ENCODE measurements at places on chromosomes 1 and 21.

DNA sequence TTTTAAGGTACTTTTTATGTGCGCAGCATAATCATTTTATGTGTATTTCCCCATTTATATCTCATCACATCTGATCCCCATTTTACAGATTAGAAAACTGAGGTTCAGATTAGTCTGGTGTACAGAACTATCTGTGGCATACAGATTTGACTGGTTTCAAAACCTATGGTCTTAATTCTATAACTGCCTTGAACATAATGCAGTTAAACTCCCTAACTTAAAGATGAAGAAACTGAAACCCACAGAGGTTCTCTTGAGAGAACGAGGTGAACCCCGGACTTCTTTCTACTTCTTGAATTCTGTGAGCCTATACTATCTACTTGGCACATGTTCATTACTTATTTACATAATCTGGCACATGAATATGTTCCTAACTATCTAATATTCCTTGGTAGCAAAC, 479.1 kb downstream of the AGBL4 start:
- DNase-seq: no peak

DNA sequence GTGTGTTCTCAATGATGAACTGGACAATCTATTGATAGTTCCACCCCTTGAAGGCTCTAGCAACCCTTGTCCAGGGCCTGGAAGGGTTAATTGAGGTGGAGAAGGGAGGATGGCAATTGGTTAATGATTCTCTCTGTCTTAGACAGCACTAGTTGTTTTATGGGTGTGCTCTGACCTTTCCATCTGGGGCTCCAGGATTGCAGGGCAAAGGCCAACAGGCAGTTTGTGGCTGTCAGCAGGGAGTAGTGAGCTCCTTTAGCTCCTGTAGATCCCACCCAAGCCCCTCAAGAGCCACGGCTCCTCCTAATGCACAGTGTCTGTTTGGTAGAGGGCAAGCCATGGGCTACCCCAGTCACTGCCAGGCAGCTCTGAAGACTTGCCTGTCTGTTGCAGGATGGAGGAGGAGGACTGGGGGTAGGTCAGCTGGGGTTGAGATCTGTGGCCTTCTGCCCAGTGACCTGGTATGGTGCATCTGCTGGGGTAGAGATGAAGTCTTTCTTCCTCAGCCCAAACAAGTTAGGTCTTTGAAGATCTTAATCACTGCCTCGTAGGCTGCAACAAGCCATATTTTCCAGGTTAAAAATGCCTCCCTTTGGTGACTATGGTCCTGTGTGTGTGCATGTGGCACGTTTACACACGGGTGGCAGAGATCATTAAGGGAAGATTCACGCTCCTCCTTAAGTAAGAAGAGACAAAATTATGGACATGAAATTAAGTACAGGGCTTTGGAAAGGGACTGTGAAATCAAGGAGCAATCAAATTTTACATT, 7.7 kb downstream of the MROH7 start:
- DNase-seq: no peak

- DNase-seq: no peak
Observed at GRCh38 chr1:94672934-94673333, 131.4 kb upstream of the F3 start.

GRCh38 chr1:215845234-215845891, 278.3 kb downstream of the KCTD3 start:
- DNase-seq: no peak

DNA sequence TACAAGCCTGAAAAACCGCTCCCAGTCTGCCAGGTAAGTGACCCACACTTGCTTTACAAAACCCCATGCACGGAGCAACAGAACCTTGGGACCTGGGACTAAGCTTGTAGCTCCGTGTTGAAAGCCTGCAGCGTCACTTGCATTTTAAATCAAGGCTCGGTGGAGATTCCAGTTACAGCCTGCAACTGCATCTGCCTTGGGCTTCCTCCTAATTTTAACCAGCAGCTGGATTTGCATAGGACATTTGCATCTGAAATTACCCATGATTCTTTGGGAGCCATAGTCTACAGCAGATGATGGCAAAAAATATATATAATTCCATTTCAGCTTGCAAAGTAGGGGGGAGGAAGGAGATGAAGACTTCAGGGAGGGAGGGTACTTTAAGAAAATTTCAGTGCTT, 62.4 kb upstream of the IGSF21 start:
- peak; percentile 11 for DNase-seq

- no peak for DNase-seq
Observed at GRCh38 chr1:99119188-99119587, 114.5 kb upstream of the PLPPR5 start.

- DNase-seq: no peak
Observed at GRCh38 chr1:40535732-40536131, 4.3 kb downstream of the ZNF684 start.

DNA sequence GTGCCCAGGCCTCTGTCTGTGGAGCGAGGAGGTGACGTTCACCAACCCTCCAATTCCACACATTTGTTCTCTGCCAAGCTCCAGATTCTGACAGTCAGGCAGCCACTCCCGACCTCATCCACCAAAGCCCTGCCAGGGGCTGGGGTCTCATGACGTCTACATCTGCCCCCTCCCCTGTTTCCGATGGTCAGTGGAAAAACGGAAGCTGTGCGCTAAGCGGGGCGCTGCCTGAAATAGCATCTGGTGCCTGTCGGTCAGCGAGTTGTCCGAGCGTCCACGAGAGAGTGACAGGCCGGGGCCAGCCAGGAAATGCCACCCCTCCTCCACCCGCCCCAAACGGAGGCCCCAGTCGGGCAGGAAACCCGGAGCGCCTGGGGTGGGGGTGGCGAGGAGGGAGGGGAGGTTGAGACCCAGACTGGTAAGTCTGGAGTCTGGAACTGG, 3.2 kb upstream of the TAL1 start:
- no peak for DNase-seq

DNA sequence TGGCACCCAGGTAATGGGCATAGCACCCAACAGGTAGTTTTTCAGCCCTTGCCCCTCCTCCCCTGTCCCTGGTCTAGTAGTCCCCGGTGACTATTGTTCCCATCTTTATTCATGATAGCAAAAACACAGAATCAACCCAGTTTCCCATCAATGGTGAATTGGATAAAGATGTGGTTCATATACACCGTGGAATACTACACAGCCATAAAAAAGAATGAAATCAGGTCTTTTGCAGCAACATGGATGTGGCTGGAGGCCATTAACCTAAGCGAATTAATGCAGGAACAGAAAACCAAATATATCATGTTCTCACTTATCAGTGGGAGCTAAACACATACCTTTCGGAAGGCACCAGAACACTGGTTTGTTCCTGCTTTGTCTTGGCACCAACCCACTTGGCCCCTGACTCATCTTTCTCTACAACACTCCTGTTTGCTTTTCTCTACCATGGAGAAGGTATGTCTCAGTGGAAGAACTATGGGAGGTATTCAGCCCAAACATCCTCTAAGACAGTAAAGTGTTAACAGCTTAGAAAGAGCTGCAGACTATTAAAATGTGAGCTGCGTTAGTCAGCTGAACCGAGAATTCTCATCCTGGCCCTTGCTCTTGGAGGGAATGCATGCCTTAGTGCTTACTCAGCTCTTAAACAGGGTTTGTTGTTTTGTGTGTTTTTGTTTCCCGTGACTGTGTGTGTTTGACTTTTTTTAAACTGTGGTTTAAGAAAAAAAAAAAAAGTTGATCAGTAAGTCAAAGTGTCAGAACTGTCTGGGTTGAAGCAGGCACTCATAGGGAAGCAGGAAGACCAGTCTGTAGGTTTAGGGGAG, 203.0 kb downstream of the TOMM20 start:
- no peak for DNase-seq

DNA sequence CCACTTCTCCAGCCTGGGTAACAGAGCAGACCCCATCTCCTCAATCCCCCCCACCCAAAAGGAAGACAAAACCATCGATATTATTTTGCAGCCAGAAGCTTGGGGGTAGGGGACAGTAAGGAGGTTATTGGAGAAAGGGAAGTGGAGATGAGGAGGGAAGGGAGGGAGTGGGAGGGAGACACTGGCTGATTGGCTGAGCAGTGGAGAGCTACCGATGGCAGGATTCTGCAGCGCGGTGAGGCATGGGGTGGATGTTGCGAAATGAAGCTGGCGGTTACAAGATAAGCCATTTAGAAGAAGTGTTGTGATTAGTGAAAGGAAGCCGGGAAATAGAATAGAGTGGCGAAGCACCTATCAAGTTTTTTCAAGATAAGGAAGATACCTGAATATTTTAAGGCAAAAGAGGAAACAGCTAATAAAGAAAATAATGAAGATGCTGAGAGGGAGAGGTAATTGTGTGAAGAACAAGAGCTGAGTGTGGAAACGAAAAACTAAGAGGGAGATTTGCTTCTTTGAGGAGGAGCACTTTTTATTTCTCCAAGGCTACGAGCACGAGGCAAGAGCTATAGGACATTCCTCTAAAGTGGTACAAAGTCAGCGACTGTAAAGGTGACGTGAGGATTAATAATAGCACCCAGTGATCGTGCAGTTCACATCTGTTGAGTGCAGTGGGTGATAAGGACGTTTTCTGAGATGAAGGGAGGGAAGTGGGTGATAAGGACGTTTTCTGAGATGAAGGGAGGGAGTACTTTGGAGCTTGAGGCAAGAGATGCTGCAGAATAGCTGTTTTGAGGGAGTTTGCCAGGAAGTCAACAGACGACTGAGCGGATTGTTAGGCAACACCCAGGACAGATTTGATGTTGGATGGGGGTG, 103.2 kb upstream of the KIF26B start:
- DNase-seq: no peak

DNA sequence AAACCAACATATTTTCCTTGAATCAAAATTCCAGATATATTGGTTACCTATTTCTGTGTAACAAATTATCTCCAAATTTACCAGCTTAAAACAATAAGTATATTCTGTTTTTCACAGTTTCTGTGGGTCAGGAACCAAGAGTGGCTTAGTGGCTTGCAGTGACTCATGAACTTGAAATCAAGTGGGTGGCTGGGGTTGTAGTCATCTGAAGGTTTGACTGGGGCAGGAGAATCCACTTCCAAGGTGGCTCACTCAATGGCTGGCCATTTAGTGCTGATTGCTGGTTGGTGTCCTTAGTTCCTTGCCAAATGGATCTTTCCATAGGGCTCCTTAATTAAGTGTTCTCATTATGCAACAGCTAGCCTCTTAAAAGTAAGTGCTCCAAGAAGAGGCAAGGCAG, 43.8 kb downstream of the ALG14 start:
- DNase-seq: no peak

DNA sequence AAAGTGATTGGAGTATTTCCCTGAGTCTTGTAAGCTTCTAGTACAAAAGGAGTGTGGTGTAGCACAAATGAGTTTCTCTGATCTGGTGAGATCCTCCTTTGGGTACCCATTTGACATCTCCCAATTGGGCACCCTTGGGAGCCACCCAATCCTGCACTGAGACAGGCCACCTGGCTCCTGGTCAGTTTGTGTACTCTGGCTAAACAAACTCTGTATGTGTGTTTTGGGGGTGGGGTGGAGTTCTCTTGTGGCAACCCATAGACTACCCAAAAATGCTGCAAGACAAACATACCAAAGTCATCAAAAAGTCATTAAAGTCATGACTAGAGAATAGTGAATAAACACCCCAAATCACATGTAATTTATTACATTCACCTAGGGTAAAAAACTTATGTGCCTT, 8.4 kb upstream of the HIVEP3 start:
- no peak for DNase-seq

GRCh38 chr21:38570596-38570995, 72.3 kb upstream of the ERG start:
- no peak for DNase-seq

DNA sequence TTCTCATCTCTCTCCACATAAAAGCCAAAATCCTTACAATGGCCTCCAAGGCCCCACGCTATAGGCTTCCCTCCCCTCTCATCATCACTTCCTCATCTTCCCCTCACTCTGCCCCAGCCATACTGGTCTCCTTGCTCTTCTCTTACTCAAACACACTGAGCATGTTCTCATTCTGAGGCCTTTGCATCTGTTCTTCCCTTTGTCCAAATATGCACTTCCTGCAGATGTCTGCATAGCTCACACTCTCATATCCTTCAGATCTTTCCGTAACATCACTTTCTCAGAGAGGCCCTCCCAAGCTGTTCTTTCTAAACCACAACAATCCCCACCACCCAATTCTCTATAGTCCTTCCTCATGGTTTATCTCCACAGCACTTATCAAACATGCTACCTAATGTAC, 284.1 kb downstream of the HHIPL2 start:
- no peak for DNase-seq

DNA sequence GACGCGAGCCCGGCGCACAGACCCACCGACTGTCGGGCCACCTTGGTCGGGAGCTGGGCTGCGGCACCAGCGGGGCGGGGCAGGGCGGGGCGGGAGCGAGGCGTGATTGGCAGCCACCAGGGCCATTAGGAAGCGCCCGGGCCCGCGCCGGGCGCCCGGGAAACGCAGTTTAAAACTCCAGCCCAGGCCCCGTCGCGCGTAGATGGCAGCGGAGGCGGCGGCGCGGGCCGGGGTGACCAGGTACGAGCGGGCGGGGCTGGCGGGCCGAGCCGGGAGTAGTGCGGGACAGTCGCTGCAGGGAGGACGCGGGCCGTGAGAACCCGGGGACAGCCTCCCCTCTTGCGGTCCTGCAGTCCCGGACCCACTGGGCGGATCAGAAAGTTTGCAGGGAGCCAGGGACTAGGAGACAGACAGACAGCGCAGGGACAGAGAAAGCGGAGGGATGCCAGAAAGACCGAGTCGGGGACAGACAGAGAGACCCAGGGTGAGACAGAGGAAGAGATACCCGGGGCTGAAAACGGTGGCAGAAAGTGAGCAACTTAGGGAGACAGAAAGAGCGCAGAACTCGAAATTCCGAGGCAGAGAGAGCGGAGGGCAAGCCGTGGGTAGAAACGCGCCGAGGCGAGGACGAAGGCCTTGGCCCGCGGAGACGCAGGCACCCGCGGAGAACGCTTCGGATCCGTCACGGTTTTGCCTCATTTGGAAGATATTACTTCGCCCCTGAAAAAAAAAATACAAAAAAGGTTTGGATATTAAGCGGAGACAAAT, at the start of gene DMBX1:
TSS of gene DMBX1 (plus strand) at position 199 of the 768 bp plus-strand sequence. CDS start 17,175 bp downstream, outside the sequence.
- DNase-seq: peak; percentile 38

DNA sequence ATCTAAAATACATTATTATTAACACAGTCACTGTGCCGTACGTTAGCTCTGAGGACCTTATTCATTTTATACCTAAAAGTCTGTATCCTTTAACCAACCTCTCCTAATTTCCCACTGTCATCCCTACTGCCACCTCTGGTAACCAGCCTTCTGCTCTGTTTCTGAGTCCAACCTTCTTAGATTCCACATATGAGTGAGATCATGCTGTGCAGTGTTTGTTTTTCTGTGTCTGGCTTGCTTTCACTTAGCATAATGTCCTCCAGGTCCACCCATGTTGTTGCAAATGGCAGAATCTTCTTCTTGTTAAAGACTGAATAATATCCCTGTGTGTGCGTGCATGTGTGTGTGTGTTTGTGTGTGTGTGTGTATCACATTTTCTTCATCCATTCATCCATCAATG, 64.2 kb downstream of the ETS2 start:
- no peak for DNase-seq

DNA sequence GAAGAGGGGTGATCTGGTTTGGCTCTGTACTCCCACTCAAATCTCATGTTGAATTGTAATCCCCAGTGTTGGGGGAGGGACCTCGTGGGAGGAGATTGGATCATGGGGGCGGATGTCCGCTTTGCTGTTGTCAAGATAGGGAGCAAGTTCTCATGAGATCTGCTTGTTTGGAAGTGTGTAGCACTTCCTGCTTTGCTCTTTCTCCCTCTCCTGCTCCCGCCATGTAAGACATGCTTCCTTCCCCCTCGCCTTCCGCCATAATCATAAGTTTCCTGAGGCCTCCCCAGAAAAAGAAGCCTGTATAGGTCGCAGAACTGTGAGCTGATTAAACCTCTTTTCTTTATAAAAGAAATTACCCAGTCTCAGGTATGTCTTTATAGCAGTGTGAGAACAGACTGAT, 27.9 kb downstream of the MYOM3 start:
- DNase-seq: no peak

GRCh38 chr1:57987523-57987922, 559.0 kb downstream of the OMA1 start:
- DNase-seq: no peak
